ENCODE measurements at places on chromosomes 5 and 9. TPM values are rescaled to one million over a fixed set of nuclear protein-coding genes. Genes with fewer than 3 reads are reported as not detected.

GRCh38 chr5:178998441-178998840 lies 3.3 kb upstream of the GRM6 start:
- no peaks in the 10 kb centered on the region for H3K36me3 ChIP-seq
- DNase-seq: no peak
- H3K4me3 ChIP-seq: no peak overlapping the region
- peaks cover 2% of the 10 kb centered on the region for H3K27me3 ChIP-seq
- H3K27ac ChIP-seq: no peak overlapping the region

DNA sequence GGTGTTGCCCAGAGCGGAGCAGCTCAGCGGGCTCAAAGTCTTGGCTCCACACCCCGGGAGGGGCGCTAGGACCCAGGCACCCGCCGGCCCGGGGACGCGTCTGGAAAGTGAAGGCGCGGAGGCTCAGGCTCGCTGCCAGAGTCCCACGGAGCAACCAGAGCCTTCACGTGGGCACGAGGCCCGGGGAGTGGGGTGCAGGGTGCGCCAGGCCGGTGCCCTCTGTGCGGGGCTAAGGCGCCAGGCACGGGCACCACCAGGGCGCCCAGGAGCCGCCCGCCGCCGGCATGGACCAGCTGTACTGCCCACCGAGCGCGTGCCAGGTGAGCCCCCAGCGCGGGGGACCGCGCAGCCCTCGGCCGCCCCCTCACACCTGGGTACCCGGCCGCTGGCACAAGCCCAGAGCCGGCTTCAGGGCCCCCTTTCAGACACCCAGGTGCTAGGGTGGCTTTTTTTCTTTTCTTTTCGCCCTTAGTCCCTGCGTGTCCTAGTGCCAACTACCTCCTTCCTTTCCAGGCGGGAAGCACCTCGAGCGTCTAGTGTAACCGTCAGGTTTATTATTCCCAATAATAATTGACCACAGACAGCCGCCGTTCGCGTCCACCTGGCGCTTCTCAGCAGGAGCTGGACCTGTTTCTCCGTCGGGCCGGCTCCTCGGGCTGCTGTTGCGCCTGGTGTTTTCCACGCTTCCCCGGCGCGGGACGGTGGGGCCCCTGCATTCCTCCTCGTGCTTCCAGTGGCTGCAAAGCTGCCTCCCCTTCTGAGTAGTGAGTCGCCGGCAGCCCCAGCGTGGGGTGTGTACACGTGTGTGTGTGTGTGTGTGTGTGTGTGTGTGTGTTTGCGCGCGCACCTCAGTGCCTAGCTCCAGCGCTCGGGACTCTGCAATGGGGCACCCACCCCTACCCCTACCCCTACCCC lies 30.1 kb upstream of the PDE8B start:
- DNase-seq: no peak
- H3K36me3 ChIP-seq: no peaks in the 10 kb centered on the region

DNA sequence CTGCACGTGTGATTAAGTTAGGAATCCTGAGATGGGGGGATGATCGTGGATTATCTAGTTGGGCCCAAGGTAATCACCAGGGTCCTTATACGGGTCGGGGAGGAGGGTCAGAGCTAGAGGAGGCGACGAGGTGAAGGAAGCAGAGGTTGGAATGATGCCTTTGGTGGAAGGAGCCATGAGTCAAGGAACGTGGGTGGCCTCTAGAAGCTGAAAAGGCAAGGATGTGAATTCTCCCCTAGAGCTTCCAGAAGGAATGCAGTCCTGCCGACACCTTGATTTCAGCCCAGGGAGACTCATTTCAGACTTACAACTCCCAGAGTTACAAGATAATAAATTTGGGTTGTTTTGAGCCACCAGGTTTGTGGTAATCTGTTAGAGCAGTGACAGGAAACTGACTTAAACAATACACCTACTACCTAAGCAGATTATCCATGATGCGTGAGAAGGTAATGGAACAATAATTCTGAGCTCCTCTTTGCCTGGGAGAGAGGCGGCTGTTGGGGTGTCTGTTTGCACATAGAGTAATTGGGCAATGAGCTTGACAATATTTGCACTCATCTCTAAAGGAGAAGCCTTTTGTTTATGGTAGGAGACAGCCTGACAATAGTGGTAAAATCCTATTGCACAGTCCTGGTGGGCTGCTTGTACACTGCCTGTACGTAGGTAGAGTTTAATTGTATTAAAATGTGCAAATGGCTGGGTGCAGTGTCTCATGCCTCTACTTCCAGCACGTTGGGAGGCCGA lies 129.3 kb upstream of the IER5L start:
- H3K27me3 ChIP-seq: no peaks in the 10 kb centered on the region
- H3K4me1 ChIP-seq: peaks cover 3% of the 10 kb centered on the region
- H3K27ac ChIP-seq: no peak overlapping the region
- H3K36me3 ChIP-seq: no peaks in the 10 kb centered on the region

DNA sequence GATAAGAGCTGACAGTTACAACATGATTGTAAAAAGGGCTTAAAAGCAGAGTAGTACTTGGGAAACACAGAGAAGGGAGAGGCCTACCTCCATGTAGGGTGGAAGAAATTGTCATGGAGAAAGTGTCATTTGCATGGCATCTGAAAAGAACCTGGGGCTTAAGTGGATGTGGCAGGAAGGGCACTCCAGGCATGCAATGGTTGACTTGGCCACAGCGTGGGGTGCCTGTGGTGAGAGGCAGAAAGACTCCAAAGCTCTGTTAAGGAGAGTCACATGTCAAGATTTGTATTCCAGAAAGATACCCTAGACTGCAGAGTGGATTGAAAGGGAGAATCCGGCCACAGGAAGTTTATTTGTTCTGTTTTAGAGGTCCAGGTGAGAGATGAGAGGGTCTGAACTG lies 2.4 kb downstream of the POLR3G start:
- H3K4me1 ChIP-seq: peaks cover 4% of the 10 kb centered on the region
- no peaks in the 10 kb centered on the region for H3K36me3 ChIP-seq
- DNase-seq: no peak
- no peak overlapping the region for H3K4me3 ChIP-seq

ALG2 gene
- total RNA-seq: 33.9 TPM

DNA sequence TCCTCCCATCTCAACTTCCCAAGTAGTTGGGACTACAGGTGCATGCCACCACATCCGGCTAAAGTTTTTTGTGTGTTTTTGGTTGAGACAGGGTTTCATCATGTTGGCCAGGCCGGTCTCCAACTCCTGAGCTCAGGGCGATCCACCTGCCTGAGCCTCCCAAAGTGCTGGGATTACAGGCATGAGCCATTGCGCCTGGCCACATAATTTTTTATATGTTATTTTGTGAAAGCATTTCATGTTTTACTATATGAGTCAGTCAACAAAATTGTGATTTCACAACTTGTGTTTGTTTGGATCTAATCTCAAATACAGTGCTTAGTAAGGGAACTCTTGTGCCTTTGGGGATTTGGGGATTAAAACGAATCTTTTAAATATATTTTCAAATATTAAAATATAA lies 20.0 kb upstream of the FAM120AOS start:
- no peaks in the 10 kb centered on the region for H3K27me3 ChIP-seq
- no peak overlapping the region for H3K4me3 ChIP-seq

GRCh38 chr9:93659837-93660177 lies 83.4 kb downstream of the PHF2 start:
- DNase-seq: peak; percentile 15
- no peak overlapping the region for H3K27ac ChIP-seq
- peaks cover 48% of the 10 kb centered on the region for H3K36me3 ChIP-seq
- H3K4me3 ChIP-seq: no peak overlapping the region
- H3K4me1 ChIP-seq: no peaks in the 10 kb centered on the region
- no peaks in the 10 kb centered on the region for H3K27me3 ChIP-seq

CYSRT1 gene
- not detected for total RNA-seq

STC2 gene
- total RNA-seq: 259 TPM

UBE2D2 gene
- total RNA-seq: 35.7 TPM

PCDHGA9 gene
- 3.9 TPM for total RNA-seq

CAMSAP1 gene
- 19.5 TPM for total RNA-seq

RABGAP1 gene
- total RNA-seq: 53.9 TPM

DNA sequence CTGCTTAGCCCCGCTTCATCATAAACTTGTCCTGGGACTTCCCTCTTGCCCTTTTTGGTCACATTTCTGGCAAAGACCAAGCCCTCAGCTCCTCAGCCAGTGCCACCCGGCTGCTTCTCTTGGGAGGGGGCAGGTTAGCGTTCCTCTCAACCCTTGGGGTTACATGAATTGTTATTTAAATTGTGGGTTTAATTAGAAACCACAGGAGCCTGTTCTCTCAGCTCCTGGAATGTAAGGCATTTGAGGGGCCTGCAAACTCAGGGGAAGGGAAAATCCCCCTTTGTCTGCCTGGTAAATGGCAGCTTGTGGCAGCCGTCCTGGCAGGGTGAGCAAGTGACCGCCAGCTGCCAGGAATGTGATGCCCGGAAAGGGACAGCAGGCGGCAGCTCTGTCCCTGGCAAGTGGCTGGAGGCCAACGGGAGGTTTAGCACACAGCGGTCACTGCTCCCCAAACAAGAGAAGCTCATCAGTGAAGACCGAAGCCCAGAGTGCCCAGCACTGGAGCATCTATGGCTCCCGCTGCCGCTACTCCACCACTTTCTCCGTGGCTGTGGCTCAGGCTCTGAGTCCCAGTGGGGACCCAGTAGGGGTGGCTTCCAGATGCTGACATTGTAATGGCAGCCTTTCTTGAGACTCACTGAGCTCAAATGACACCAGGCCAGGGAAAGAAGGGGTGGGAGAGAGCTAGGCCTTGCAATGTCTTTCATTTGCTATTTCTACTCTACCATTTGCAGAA lies 51.7 kb downstream of the SHB start:
- peak overlapping the region; percentile 65 for H3K27ac ChIP-seq
- peaks cover 37% of the 10 kb centered on the region for H3K36me3 ChIP-seq
- DNase-seq: peak; percentile 62
- H3K27me3 ChIP-seq: no peaks in the 10 kb centered on the region
- no peak overlapping the region for H3K4me3 ChIP-seq

KCNIP1 gene
- total RNA-seq: not detected

GRCh38 chr9:14209399-14210345 lies 104.3 kb downstream of the NFIB start:
- no peaks in the 10 kb centered on the region for H3K27me3 ChIP-seq
- H3K4me1 ChIP-seq: no peaks in the 10 kb centered on the region

FOXD4L3 gene
- total RNA-seq: not detected

GRCh38 chr9:110330484-110331105 lies 7.1 kb downstream of the TXNDC8 start:
- no peak overlapping the region for H3K27ac ChIP-seq
- no peaks in the 10 kb centered on the region for H3K27me3 ChIP-seq
- no peaks in the 10 kb centered on the region for H3K4me1 ChIP-seq
- H3K4me3 ChIP-seq: no peak overlapping the region

GRCh38 chr5:150488519-150489359 lies 19.2 kb upstream of the NDST1 start:
- H3K27me3 ChIP-seq: no peaks in the 10 kb centered on the region
- H3K36me3 ChIP-seq: peaks cover 3% of the 10 kb centered on the region

ZDHHC11B gene
- not detected for total RNA-seq

CCDC112 gene
- 2.0 TPM for total RNA-seq

TBC1D13 gene
- 9.1 TPM for total RNA-seq

HTR4 gene
- not detected for total RNA-seq

TAF11L5 gene
- not detected for total RNA-seq

C9 gene
- total RNA-seq: not detected

KCTD16 gene
- 1.4 TPM for total RNA-seq

DNA sequence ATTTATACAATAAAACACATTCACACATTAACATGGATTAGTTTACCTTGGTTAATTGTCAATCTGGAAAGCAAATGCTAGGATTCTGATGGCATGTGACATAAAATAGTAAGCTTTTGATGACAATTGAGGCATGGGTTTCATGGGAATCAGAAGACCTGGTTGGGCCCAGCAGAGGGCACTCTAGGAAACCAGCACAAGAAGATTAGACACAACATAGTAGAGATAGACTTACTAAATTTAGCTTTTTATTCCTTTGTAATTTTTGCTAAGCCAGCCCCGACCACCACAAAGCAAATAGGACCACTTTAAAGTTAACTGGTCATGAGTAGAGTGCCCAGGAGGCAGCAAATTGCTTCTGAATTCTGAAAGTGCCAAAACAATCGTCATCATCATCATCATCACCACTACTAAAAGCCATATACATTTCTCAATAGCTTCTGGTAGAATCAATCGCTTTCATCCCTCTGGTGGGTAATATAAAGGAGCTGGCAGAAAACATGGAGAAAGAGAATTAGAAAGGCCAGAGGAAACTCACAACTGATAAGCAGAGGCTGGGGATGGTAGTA lies 163.2 kb downstream of the ARRDC3 start:
- DNase-seq: peak; percentile 57
- no peaks in the 10 kb centered on the region for H3K27me3 ChIP-seq
- no peak overlapping the region for H3K4me3 ChIP-seq

GRCh38 chr9:124257070-124257843 lies 492 bp upstream of the NEK6 start:
- H3K36me3 ChIP-seq: 0 out of 2 replicates have a peak, but pooled peaks cover 2% of the 10 kb centered on the region
- peaks cover 29% of the 10 kb centered on the region for H3K4me1 ChIP-seq
- peak overlapping the region; percentile 78 for H3K4me3 ChIP-seq
- no peaks in the 10 kb centered on the region for H3K27me3 ChIP-seq

- DNase-seq: no peak
- H3K27ac ChIP-seq: no peak overlapping the region
- H3K4me3 ChIP-seq: no peak overlapping the region
- no peaks in the 10 kb centered on the region for H3K4me1 ChIP-seq
These were observed 17.5 kb downstream of the CDH12 start for GRCh38 chr5:22835686-22836085.

- no peaks in the 10 kb centered on the region for H3K27me3 ChIP-seq
- no peak for DNase-seq
- H3K4me3 ChIP-seq: no peak overlapping the region
These were observed 479.2 kb upstream of the TUSC1 start for GRCh38 chr9:26157411-26157810.

DNA sequence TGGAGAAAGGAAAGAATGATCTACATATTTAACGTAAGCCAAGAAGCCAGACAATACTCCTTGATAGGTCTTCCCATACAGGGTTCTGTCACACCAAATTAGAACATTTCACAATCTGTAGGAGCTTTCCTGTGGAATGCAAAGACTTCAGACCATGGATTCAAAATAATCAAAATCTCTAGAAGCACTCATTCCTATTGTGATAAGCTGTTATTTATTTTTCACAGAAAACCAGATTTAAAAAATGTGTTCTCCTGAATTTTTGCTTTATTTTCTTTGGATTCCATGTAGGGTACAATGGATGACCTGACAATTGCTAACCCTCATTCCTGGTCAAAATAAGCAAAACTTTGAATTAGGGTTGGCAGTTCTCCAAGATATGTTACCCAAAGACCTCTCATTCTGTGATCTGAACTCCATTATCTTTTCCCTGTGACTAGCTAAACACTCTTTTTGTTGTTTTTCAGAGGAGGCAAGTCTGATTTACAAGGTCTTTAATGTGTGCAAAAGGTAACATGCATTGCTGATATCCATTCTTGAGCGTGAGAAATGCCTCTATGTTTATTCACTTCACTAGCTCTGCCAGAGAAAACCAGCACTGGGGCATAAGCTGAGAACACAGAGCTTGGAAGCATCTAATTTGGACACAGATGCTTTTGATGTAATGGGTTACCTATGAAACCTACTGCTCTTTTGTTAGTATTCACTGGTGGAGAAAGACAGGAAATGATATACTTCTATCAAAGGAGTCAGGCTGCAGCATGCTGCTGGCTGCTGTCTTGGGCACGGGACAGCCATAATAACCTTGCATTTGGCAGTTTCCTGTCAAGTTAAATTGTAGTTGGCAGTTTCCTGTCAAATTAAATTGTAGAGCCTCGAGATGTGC lies 31.4 kb downstream of the ACTBL2 start:
- no peaks in the 10 kb centered on the region for H3K36me3 ChIP-seq
- peaks cover 30% of the 10 kb centered on the region for H3K4me1 ChIP-seq
- no peak overlapping the region for H3K4me3 ChIP-seq
- peak; percentile 73 for DNase-seq

ROPN1L gene
- 0.28 TPM for total RNA-seq
